Activated naive CD4-positive, alpha-beta T cell treated with anti-CD3 and anti-CD28 coated beads, Interleukin-2, amount 50 U/mL, for 72 hours (primary cell): ENCODE measurements at places on chromosomes 4 and X. TPM values are rescaled to one million over a fixed set of nuclear protein-coding genes. Genes with fewer than 3 reads are reported as not detected.

The SASH3 gene
- 114 TPM for total RNA-seq

- no peak for DNase-seq
These were observed 255.3 kb downstream of the RAPGEF2 start for GRCh38 chr4:159358226-159358625.

The SMIM10 gene
- 1.5 TPM for total RNA-seq

The ARX gene
- total RNA-seq = not detected

- no peak for DNase-seq
These were observed 50.1 kb downstream of the MFAP3L start for GRCh38 chr4:169975838-169976796.

GRCh38 chr4:165133150-165133549, 20.5 kb upstream of the TMEM192 start:
- no peak for DNase-seq

- no peak for DNase-seq
These were observed 207.7 kb downstream of the MGST2 start for GRCh38 chr4:139873111-139873860.

DNA sequence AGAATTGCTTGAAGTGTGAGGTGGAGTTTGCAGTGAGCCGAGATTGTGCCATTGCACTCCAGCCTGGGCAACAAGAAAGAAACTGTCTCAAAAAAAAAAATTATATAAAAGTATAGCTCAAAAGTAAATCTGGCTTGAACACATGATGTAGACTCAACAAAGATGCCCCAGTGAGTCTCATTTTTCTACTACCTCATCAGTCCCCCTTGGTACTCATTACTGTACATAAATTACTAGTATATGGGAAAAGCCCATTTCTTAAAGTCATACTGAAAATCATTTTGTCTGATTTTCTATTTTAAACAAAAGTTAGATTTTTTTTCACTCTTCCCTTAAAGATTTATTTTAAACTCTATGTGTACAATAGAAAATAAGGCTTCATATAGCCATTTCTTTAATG, 39.2 kb downstream of the FAM241A start:
- DNase-seq = no peak

- no peak for DNase-seq
These were observed 161.2 kb downstream of the EFNB1 start for GRCh38 chrX:68989865-68990606.

The COX7B2 gene
- total RNA-seq = not detected

DNA sequence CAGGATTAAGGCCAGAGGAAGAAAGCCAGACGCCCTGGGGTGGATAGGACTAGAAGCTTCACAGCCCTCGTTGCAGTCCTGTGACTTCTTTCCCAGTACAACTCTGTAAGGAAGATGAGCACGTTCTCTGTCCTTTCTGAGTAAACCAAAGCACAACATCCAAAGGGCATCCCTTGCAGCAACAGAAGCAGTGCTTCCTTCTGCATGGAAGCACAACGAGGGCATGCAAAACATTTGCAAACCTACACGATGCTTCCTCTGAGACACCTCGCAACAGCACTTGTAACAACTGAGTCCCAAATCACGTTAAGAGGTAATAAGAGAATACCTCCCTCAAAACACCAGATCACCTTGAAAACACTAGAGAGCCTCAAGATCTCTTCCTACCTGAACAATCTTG, 335.7 kb upstream of the RASGEF1B start:
- DNase-seq = no peak

- DNase-seq = no peak
These were observed 146.1 kb downstream of the RBM46 start for GRCh38 chr4:154927126-154927680.

- DNase-seq = no peak
These were observed 111.0 kb downstream of the CHRDL1 start for GRCh38 chrX:110684653-110685052.

- DNase-seq = no peak
These were observed 30.6 kb upstream of the MCF2 start for GRCh38 chrX:139738581-139738980.

The ADAM29 gene
- not detected for total RNA-seq

DNA sequence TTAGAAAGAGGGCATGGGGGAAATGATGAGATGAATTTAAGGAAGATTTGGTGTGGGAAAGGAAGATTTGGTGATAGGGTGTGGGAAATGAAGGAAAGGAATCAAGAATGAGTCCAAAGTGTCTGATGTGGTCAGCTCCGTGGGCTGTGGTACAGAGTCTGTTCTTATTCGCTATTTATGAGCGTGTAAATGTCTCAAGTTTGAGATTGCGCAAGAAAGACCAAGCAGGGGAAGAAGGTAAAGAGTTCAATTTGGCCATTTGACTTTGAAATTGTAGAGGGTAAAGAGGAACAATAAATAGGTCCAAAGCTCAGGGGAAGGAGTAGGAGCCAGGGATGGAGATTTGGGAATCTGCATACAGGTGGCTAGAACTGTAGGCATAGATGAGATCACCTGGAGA, 11.3 kb upstream of the SMS start:
- no peak for DNase-seq

GRCh38 chr4:122755675-122756074, 23.2 kb downstream of the BBS12 start:
- DNase-seq = no peak

The PABPC1L2A gene
- not detected for total RNA-seq

DNA sequence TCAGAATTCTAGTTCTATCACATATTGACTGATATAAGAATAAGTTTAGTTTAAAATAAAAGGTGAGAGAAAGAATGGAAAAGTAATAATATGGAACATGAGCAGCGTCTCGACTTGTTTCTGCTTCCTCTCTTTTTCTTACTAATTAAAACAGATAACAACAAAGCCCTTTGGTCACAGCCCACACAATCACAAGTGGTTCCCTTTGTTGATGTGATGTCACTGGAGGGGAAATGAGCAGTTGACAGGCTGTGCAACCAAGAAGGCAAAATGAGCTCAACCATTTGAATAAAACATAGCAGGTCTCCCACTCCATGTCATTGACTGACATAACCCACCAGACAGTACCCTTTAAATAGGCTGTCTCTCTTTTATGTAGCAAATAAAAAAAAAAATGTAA, 342.5 kb upstream of the MAGEB2 start:
- no peak for DNase-seq

DNA sequence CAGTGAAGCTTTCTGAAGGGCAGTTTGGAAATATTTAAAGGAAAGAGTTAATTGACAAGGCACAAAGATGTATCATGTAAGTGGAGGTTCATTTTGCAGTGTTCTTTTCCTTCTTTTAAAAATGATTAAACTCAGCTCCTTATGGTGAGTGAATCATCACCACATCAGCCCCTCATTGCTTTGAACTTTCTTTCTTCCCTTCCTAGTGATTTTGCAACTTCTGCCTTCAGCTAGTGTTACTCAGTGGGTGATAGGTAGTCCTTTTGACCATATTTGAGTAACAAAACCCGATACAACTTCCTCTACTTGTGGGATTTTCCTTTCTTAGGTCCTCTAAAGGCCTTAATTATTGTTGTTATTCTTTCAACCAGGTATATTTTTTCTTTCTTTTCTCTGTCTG, 8.2 kb downstream of the ZCCHC4 start:
- DNase-seq = no peak

- DNase-seq = no peak
These were observed 5.0 kb upstream of the SLC26A1 start for GRCh38 chr4:998096-998691.

The SSX4B gene
- total RNA-seq = not detected

The MYOZ2 gene
- not detected for total RNA-seq
